IMR-90 (cell line): ENCODE measurements at places on chromosomes 11 and 22.
A peak's percentile ranks its signal among the peaks of the same experiment; 100 is the strongest.

- no peaks in the 10 kb centered on the region for H3K4me1 ChIP-seq
- no peak for DNase-seq
- H3K27me3 ChIP-seq: no peaks in the 10 kb centered on the region
- no peak overlapping the region for H3K27ac ChIP-seq
- peaks cover 26% of the 10 kb centered on the region for H3K36me3 ChIP-seq
- no peak overlapping the region for H3K4me3 ChIP-seq
Observed at GRCh38 chr22:29325356-29325755, 9.9 kb upstream of the RASL10A start.

DNA sequence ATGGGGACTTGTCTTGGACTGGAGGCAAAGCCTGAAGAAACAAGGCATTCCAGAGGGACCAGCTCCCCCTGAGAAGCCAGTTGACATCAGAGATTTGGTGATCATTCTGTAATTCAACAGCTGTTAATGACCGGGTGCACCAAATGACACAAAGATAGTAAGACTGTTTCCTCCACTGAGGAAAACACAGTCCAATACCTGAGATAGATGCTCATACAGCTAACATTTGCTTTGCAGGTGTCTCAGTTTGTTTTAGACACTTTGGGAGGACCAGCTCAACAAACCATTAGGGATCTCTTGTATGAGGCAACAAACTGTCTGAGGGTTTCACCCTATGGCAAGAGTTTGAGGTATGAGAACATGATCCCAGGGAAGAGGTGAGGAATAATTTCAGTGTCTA, 237.2 kb upstream of the PLET1 start:
- peaks cover 7% of the 10 kb centered on the region for H3K27me3 ChIP-seq
- H3K4me1 ChIP-seq: no peaks in the 10 kb centered on the region
- no peaks in the 10 kb centered on the region for H3K36me3 ChIP-seq
- no peak overlapping the region for H3K27ac ChIP-seq

GRCh38 chr11:133007027-133007584, 525.2 kb downstream of the OPCML start:
- H3K4me1 ChIP-seq: no peaks in the 10 kb centered on the region
- H3K36me3 ChIP-seq: no peaks in the 10 kb centered on the region
- H3K27ac ChIP-seq: no peak overlapping the region

DNA sequence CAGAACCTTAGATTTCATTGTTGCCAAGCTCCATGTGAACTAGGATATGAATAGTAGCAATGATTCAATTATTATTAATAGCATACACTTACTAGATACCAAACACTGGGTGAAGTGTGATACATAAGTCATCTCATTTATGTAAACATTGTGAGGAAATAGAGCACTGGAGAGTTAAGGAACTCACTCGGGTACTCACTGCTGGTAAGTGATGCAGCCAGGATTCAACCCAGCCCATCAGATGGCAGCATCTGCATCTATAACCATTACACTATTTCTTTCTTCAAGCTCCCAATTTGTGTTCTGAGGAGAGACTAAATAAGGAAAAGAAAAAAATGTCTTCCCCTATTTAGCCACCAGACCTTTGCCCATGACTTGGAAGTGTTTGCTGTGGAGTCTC, 10.2 kb upstream of the ALG8 start:
- H3K27ac ChIP-seq: no peak overlapping the region
- no peaks in the 10 kb centered on the region for H3K36me3 ChIP-seq
- DNase-seq: peak; percentile 87
- no peaks in the 10 kb centered on the region for H3K27me3 ChIP-seq

DNA sequence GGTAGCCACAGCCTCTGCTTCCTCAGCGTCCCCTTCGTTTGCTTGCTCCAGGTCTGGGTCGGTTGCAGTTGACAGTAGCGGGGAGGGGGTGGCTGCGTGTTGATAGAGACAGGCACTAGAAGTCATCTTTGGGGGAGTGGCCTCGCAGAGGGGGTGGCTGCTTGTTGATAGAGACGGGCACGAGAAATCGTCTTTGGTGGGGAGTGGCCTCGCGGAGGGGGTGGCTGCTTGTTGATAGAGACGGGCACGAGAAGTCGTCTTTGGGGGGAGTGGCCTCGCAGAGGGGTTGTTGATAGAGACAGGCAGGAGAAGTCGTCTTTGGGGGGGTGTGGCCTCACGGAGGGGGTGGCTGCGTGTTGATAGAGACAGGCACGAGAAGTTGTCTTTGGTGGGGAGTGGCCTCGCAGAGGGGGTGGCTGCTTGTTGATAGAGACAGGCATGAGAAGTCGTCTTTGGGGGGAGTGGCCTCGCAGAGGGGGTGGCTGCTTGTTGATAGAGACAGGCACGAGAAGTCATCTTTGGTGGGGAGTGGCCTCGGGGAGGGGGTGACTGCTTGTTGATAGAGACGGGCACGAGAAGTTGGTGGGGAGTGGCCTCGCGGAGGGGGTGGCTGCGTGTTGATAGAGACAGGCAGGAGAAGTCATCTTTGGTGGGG, 328.3 kb downstream of the TBC1D22A start:
- peak; percentile 60 for DNase-seq
- H3K36me3 ChIP-seq: no peaks in the 10 kb centered on the region
- peaks cover 21% of the 10 kb centered on the region for H3K4me1 ChIP-seq
- peak overlapping the region; percentile 30 for H3K4me3 ChIP-seq
- H3K27ac ChIP-seq: peak overlapping the region; percentile 25; the same call in 1 of the 2 replicates
- no peaks in the 10 kb centered on the region for H3K27me3 ChIP-seq

DNA sequence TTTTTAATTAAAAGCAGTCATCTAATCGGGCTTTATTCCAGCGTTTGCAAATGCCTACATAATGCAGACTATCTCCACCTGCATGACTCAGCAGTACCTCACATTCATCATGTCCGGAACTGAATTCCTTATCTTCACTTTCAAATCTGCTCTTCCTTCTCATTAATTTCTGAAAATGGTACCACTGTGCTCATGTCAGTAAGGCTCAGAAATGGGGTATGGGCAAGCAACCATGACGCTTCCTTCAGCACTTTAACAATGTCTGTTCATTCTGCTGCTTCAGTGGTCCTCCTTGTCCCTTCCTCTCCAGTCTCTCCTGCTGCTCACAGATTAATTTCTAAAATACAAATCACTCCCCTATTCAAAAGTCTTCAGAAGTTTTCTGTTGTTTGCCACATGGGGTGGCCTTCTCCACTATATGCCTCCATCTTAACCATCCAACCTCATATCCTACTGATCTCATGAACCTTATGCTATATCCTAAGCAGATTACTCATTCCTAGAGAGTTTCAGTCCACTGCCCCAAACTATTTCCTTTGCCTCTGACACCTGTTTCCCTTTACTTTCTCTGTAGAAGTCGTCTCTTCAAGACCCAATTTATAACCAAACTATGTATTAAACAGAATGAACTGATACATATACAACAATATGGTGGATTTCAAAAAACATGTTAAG, 7.0 kb downstream of the GTF2H1 start:
- no peak overlapping the region for H3K4me3 ChIP-seq
- H3K27ac ChIP-seq: no peak overlapping the region
- H3K4me1 ChIP-seq: peaks cover 3% of the 10 kb centered on the region; the same call in 1 of the 2 replicates
- H3K27me3 ChIP-seq: no peaks in the 10 kb centered on the region
- no peak for DNase-seq

GRCh38 chr11:133697603-133698180, 147.6 kb downstream of the SPATA19 start:
- no peak overlapping the region for H3K4me3 ChIP-seq
- H3K4me1 ChIP-seq: no peaks in the 10 kb centered on the region
- H3K27ac ChIP-seq: no peak overlapping the region

DNA sequence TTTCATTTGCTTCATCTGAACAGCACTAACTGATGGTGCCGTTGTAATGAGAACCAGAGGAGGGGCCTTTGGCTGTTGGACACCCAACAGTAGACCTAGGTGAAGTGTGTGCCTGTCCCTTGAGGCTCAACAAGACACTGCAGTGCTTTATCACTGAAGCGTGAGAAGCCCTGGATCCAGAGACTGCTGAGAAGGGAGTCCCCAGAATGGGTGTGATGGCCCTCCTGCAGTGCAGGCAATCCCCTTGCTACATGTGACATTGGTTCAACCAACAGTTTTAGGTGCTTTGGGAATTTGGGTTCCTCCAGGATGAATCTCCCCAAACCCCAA, 125.6 kb downstream of the BRD1 start:
- H3K4me1 ChIP-seq: no peaks in the 10 kb centered on the region
- no peaks in the 10 kb centered on the region for H3K36me3 ChIP-seq
- DNase-seq: no peak
- H3K27ac ChIP-seq: no peak overlapping the region

DNA sequence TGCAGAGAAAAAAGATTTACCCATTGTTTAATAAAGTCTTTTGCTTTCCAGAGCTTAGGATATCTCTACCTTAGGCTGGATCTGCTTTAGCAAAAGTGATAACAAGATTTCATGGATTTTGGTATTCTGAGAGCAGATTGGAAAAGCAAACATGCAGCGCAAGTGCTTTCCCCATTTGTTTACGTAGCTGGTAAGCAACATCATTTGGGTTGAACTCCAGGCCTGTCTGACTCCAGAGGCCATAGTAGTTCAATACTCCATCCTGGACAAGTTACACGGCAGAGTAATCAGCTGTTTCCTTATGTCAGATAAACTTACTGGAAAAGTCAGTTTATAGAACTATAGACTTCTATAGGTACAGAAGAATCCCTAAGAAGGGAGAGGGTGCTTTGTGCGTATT, 40.6 kb upstream of the TNRC6B start:
- no peak for DNase-seq
- no peaks in the 10 kb centered on the region; the same call in 1 of the 2 replicates for H3K4me1 ChIP-seq
- no peak overlapping the region for H3K27ac ChIP-seq
- no peaks in the 10 kb centered on the region for H3K36me3 ChIP-seq
- no peak overlapping the region for H3K4me3 ChIP-seq
- H3K27me3 ChIP-seq: no peaks in the 10 kb centered on the region

DNA sequence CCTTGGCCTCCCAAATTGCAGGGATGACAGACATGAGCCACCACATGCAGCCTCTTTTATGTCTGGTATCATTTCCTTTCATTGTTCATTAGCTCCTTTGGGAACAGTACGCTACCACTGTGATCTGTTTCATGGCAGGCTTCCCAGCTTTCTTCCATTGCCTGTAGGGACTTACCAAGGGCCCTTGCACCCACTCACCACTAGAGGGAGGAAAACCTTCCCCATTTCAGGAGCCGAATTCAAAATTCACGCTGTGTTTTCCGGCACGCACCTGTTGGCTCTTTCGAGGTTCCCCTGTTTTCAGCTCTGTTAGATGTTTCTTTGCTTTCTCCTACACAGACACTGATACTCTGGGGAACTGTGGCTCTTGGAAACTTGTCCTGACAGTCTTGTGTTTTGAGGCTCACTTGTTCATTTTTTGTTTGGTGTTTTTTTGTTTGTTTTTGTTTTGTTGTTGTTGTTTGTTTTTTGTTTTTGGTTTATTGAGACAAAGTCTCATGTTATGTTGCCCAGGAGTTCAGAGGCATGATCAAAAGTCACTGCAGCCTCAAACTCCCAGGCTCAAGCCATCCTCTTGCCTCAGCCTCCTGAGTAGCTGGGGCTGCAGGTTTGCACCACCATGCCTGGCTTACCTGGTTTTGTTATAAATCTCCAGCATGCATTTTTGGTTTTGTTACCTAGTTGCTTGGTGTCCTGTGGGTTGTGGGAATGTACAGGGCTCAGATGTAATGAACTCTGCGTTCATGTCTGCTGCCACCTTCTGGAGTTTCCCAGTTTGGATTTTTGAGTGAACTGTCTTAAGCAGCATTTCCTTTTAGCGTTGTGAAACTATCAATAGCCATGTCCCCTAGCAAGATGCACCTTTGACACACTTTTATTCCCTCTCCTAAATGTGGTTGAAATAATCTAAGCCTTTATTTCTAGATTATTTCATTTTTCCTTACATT, 2.3 kb downstream of the KRTAP5-11 start:
- H3K27me3 ChIP-seq: peaks cover 18% of the 10 kb centered on the region
- H3K4me1 ChIP-seq: no peaks in the 10 kb centered on the region
- DNase-seq: peak; percentile 72
- H3K4me3 ChIP-seq: no peak overlapping the region
- no peaks in the 10 kb centered on the region for H3K36me3 ChIP-seq

DNA sequence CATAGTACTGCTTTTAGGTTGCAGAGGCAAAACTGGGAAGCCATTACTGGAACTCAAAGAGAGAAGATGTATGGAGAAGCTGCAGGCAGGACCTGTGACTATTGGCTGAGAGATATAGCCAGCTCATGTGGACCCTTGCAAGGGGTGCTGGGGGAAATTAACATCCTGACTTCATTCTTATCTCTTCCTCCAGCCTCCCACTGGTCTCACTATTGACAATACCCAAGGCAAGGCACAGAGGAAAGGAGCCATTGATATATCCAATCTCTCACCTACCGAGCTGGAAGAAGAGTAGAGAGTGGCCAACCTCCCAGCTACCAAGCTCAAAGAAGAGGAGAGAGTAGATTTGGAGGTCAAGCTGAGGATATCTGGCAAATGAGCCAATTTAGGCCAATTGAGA, 36.8 kb upstream of the ZBED5 start:
- no peak overlapping the region for H3K4me3 ChIP-seq
- H3K27me3 ChIP-seq: no peaks in the 10 kb centered on the region
- H3K4me1 ChIP-seq: peaks cover 31% of the 10 kb centered on the region
- peak overlapping the region; percentile 71; the same call in 1 of the 2 replicates for H3K27ac ChIP-seq
- H3K36me3 ChIP-seq: no peaks in the 10 kb centered on the region
- no peak for DNase-seq

DNA sequence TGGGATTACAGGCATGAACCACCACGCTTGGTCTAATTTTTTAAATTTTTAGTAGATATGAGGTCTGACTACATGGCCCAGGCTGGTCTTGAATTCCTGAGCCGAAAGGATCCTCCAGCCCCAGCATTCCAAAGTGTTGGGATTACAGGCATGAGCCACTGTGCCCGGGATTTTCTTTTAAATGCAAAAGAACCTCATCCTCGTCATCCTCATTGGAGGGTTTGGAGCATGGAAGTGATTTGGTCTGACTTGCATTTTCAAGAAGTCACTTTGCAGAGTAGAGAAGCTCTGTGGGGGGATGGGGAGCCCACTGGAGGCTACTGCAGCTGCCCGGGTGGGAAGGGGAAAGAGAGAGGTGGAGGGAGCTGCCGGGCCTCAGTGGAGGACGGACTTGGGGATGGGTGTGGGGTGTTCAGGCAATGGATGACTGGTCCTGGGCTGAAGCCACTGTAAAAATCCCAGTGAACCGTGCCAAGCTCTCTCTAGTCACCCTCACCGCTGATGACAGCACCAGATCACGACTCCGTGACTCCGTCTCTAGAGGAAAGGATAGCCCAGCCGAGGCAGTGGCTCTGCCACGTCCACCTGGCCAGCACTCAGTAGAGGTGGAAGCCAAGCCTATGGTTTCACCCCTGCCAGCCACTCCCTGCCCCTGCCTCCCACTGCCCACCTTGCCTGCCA, 32.8 kb upstream of the SLC22A12 start:
- H3K27me3 ChIP-seq: peaks cover 24% of the 10 kb centered on the region
- no peak overlapping the region for H3K4me3 ChIP-seq
- H3K27ac ChIP-seq: no peak overlapping the region
- no peak for DNase-seq
- H3K36me3 ChIP-seq: no peaks in the 10 kb centered on the region
- no peaks in the 10 kb centered on the region for H3K4me1 ChIP-seq

- no peaks in the 10 kb centered on the region for H3K4me1 ChIP-seq
- no peak overlapping the region for H3K4me3 ChIP-seq
- no peak overlapping the region for H3K27ac ChIP-seq
- peaks cover 26% of the 10 kb centered on the region for H3K27me3 ChIP-seq
- no peak for DNase-seq
Observed at GRCh38 chr11:33999393-33999792, 52.1 kb upstream of the CAPRIN1 start.
